Right lobe of liver (tissue), 6 donors: ENCODE measurements at places on chromosomes 16 and 17. TPM values are rescaled to one million over a fixed set of nuclear protein-coding genes. Genes with fewer than 3 reads are reported as not detected.

Gene ABCC3
- total RNA-seq: 172 TPM

Gene GINS2
- total RNA-seq: 0.49 TPM

Gene TPSAB1
- 0.43 TPM for total RNA-seq

Gene COIL
- 6.7 TPM for total RNA-seq

Gene MYL4
- 0.42 TPM for total RNA-seq

DNA sequence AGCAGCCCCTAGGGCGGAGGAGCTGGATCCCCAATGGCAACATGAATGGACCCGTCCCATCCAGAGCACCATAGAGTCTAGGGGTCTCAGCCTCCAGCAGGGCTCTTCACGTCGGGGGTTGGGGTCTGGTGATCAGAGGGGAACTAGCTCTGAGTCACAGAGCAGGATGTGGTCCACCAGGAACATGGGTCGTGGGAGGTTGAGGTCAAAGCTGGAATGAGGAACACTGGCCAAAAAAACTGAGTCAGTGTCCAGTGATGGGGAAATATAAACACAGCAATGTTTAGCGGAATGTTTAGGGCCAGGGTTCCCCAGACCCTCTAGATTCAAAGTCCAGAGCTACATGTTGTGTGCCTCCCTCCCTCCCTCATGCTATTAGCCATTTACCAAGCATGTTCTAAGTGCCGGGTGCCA, 79.1 kb upstream of the C16orf82 start:
- no peaks in the 10 kb centered on the region for H3K36me3 ChIP-seq
- no peak for DNase-seq
- no peak overlapping the region for H3K4me3 ChIP-seq
- no peak overlapping the region for H3K27ac ChIP-seq

DNA sequence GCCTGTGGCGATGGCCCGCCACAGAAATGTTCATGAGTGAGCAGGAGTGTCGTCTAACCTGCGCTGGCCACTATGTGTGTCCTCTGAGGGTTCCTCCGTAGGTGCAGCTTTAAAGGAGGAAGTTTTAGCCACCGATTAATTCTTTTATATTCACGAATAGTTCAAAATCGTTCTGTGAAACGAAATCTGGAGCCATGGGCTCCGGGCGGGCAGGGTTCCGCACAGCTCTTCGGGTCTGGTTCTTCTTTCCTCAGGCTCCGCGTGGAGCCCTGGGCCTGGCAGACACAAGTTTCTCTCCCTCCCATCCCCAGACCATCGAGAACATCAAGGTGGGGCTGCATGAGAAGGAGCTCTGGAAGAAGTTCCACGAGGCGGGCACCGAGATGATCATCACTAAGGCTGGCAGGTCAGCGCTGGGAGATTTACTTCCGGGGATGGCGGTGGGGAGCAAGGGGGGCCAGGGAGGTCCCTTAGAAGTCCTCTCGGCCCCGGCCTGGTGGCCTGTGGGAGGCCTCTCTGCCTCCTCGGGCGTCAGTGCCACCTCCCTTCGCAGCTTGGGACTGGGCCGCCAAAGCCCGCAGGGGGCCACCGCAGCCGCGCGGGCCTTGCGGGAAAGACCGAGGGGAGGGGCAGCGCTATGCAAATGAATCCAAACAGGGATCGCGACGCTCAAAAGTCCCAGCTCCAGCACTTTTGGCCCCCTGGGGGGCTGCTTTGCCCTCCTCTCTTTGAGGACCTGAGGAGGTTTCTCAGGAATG, 5.2 kb downstream of the TBX4 start:
- H3K27me3 ChIP-seq: peaks cover 39% of the 10 kb centered on the region
- DNase-seq: no peak
- no peak overlapping the region for H3K27ac ChIP-seq
- H3K36me3 ChIP-seq: no peaks in the 10 kb centered on the region
- H3K4me3 ChIP-seq: no peak overlapping the region
- H3K4me1 ChIP-seq: peaks cover 12% of the 10 kb centered on the region

DNA sequence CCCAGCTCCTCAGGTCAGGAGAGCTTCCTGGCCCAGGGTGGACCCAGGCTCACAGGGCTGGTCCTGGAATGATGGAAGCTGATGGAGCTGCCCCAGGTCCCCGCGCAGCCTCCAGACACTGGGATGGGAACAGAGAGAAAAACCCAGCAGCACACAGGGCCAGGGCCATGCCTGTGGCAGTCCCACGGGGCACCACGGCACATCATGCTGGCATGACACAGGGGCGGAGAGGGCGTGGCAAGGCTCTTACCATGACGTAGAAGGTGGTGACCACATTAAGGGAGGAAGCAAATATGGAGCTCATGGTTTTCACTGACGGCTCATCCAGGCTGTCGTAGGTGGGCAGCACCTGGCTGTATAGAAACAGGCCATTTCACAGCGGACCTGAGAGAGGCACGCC, 18.3 kb downstream of the SLC38A10 start:
- H3K4me3 ChIP-seq: no peak overlapping the region
- H3K27ac ChIP-seq: no peak overlapping the region
- H3K4me1 ChIP-seq: no peaks in the 10 kb centered on the region

- H3K4me1 ChIP-seq: no peaks in the 10 kb centered on the region
- H3K36me3 ChIP-seq: no peaks in the 10 kb centered on the region
- no peaks in the 10 kb centered on the region for H3K27me3 ChIP-seq
Observed at GRCh38 chr17:78238823-78239488, 7.5 kb downstream of the TMEM235 start.

DNA sequence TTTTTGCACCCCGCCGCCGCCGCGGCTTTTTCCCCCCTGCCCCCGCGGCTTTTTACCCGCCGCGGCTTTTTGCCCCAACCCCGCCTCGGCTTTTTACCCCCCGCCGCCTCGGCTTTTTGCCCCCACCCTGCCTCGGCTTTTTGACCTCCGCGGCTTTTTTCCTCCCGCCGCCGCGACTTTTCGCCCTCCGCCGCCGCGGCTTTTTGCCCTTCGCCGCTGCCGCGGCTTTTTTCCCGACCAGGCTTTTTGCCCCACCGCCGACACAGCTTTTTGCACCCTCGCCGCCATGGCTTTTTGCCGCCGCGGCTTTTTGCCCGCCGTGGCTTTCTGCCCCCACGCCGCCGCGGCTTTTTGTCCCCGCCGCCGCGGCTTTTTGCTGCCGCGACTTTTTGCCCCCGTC, 137.0 kb upstream of the TP53TG3D start:
- H3K4me1 ChIP-seq: no peaks in the 10 kb centered on the region
- no peak for DNase-seq
- no peaks in the 10 kb centered on the region for H3K27me3 ChIP-seq
- H3K4me3 ChIP-seq: peak overlapping the region; percentile 26
- no peaks in the 10 kb centered on the region for H3K36me3 ChIP-seq
- H3K27ac ChIP-seq: no peak overlapping the region

GRCh38 chr17:47692895-47693730, 848 bp upstream of the TBKBP1 start:
- no peak overlapping the region for H3K27ac ChIP-seq
- no peaks in the 10 kb centered on the region for H3K4me1 ChIP-seq
- H3K27me3 ChIP-seq: no peaks in the 10 kb centered on the region
- no peaks in the 10 kb centered on the region for H3K36me3 ChIP-seq
- no peak for DNase-seq

DNA sequence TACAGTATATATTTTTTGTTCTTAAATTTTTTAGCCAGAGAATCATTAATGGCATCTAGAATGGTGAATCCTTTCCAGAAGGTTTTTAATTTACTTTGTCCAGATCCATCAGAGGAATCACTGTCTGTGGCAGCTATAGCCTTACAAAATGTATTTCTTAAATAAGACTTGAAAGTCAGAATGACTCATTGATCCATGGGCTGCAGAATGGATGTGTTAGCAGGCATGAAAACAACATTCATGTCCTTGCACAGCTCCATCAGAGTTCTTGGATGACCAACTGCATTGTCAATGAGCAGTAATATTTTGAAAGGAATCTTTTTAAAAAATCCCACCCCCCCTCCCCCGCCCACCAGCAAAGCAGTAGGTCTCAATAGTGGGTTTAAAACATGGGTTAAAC, 51.4 kb downstream of the CACNG1 start:
- H3K36me3 ChIP-seq: no peaks in the 10 kb centered on the region
- H3K27me3 ChIP-seq: no peaks in the 10 kb centered on the region
- no peak for DNase-seq
- no peaks in the 10 kb centered on the region for H3K4me1 ChIP-seq
- no peak overlapping the region for H3K27ac ChIP-seq

GRCh38 chr17:31099016-31099415, 4.2 kb downstream of the NF1 start:
- DNase-seq: no peak
- H3K4me3 ChIP-seq: no peak overlapping the region
- H3K27ac ChIP-seq: no peak overlapping the region

DNA sequence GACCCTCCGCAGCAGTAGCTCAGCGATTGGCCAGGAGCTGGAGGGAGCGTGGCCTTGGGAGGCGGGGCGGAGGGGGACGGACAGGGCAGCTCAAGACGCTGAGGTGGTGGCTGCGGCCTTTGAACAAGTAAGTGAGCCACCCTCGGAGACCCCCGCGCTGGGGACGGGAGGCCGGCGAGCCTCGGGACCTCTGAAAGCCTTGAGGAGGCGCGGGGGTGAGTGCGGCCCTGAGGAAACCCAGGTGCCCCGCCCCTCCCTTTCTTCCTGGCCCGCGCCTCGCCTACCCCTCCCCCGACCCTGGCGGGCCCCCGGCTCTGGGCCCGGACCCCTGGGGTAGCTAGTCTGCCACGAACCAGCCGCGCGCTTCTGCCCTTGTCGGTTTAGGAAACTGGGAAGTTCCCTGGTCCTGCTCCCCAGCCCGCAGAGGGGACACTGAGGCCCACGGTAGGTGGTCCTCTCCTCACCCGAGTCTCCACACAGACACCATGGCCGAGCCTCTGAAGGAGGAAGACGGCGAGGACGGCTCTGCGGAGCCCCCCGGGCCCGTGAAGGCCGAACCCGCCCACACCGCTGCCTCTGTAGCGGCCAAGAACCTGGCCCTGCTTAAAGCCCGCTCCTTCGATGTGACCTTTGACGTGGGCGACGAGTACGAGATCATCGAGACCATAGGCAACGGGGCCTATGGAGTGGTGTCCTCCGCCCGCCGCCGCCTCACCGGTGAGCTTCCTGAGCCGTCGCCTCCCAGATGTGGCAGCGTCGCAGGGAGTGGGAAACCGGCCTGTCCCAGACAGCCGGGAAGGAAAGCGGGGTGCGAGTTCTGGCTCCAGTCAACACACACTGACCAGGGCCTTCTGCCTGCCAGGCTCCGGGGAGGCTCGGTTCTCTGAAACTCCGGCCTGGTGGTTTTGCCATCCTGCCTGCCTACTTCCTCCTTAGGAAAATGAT, at the start of gene MAPK7:
MAPK7 (plus strand) TSS at position 83 of the 945 bp plus-strand sequence; CDS start at position 486, 403 bp downstream.
- peak within 1 kb of the TSS; percentile 92 for H3K27ac ChIP-seq
- peaks cover 24% of the 10 kb centered on the region for H3K36me3 ChIP-seq
- peaks cover 14% of the 10 kb centered on the region for H3K4me1 ChIP-seq
- no peak for DNase-seq

DNA sequence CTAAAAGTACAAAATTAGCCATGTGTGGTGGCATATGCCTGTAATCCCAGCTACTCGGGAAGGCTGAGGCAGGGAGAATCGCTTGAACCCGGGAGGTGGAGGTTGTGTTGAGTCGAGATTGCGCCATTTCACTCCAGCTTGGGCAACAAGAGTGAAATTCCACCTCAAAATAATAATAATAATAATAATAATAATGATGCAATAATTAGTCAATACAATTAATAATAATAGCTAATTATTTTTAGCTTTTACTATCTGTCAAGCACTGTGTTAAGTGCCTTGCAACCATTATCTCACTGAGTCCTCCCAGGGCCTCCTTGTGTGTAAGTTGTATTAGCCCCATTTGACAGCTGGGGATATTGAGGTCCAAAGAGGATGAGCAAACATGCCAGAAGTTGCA, 14.3 kb upstream of the HS3ST3A1 start:
- no peak for DNase-seq
- H3K27me3 ChIP-seq: no peaks in the 10 kb centered on the region
- no peaks in the 10 kb centered on the region for H3K36me3 ChIP-seq
- H3K4me1 ChIP-seq: no peaks in the 10 kb centered on the region
- H3K27ac ChIP-seq: no peak overlapping the region

DNA sequence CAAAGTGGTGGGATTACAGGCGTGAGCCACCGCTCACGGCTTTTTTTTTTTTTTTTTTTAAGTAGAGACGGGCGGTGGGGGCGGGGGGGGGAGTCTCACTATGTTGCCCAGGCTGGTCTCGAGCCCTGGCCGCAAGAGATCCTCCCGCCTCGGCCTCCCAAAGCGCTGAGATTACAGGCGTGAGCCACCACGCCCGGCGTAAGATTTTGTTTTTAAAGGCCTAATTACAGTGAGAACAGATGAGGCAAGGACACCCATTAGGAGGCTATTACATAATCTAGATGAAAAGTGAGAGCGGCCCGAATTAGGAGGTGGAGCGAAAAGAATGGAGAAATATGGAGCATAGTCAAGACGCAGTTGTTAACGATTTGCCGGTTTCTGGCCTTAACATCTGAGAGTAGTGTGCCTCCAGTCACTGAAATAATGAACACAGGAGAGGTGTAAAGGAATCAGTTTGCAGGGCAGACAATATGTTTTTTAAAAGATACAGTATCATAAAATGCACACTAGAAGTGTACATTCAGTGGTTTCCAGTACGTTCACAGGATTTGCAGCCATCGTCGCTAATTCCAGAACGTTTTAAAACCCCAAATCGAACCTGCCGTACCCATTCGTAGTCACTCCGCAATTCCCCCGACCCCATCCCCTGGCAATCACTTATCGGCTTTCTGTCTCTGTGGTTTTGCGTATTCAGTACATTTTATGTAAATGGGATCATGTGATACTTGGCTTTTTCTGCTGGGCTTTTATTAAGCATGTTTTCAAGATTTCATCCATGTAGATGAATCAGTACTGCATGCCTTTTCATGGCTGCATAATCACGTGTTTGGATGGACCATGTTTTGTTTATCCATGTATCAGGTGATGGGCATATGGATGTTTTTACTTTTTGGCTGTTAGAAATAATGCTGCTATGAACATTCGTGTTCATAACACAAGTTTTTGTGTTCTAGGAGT, 1.4 kb upstream of the SLX4 start:
- H3K27ac ChIP-seq: no peak overlapping the region
- H3K36me3 ChIP-seq: no peaks in the 10 kb centered on the region
- no peaks in the 10 kb centered on the region for H3K27me3 ChIP-seq
- no peak for DNase-seq

- H3K4me3 ChIP-seq: peak overlapping the region; percentile 95
- DNase-seq: no peak
- H3K4me1 ChIP-seq: no peaks in the 10 kb centered on the region
- no peaks in the 10 kb centered on the region for H3K27me3 ChIP-seq
- H3K36me3 ChIP-seq: no peaks in the 10 kb centered on the region
Observed at GRCh38 chr16:970386-970765, 408 bp downstream of the LMF1 start.

- H3K4me3 ChIP-seq: no peak overlapping the region
- peak; percentile 56 for DNase-seq
- H3K4me1 ChIP-seq: peaks cover 7% of the 10 kb centered on the region
- no peaks in the 10 kb centered on the region for H3K27me3 ChIP-seq
- H3K27ac ChIP-seq: no peak overlapping the region
Observed at GRCh38 chr17:50641357-50641756, 6.7 kb downstream of the ABCC3 start.
